ENCODE measurements at places on chromosomes 16 and 17. TPM values are rescaled to one million over a fixed set of nuclear protein-coding genes. Genes with fewer than 3 reads are reported as not detected.

Gene SLC13A2
- total RNA-seq = 0.42 TPM

Gene MAF
- total RNA-seq = 4.2 TPM

Gene ZSCAN10
- total RNA-seq = not detected

Gene LLGL2
- total RNA-seq = 165 TPM

Gene CIITA
- 0.27 TPM for total RNA-seq

Gene TMEM88
- total RNA-seq = 3.2 TPM

Gene TNFAIP1
- 105 TPM for total RNA-seq

Gene TNFRSF13B
- not detected for total RNA-seq

Gene NTN3
- total RNA-seq = 0.39 TPM

Gene ASB16
- not detected for total RNA-seq

Gene DYNLRB2
- not detected for total RNA-seq

Gene TPSG1
- total RNA-seq = not detected

Gene BRD7
- total RNA-seq = 147 TPM

Gene MAPT
- 0.95 TPM for total RNA-seq

Gene LRRC37A
- 2.9 TPM for total RNA-seq

Gene PRKCB
- not detected for total RNA-seq

Gene HOXB5
- total RNA-seq = not detected

Gene ALOX12
- not detected for total RNA-seq

Gene SLC26A11
- 46.0 TPM for total RNA-seq

Gene DOC2B
- not detected for total RNA-seq
